ENCODE measurements at places on chromosomes 11 and 22. TPM values are rescaled to one million over a fixed set of nuclear protein-coding genes. Genes with fewer than 3 reads are reported as not detected.

DNA sequence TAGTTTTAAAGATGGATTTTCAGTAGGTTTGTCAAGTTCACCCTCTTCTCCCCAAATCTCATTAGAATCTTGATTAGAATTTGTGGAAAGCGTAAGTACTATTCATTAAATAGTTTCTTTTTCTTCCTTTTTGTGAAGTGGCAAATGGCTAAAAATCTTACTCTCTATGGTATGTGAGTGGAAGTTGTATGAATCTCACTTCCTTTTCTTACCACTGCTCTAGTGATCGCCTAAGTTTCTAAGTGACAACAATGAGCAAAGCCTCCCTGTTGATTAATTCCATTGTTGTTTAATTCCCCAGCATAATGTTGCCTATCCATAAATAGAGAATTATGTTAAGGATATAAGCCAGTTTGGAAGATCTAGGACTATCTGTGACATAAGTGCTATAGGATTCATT is 82.7 kb downstream of the PGR start:
- no peak for DNase-seq

DNA sequence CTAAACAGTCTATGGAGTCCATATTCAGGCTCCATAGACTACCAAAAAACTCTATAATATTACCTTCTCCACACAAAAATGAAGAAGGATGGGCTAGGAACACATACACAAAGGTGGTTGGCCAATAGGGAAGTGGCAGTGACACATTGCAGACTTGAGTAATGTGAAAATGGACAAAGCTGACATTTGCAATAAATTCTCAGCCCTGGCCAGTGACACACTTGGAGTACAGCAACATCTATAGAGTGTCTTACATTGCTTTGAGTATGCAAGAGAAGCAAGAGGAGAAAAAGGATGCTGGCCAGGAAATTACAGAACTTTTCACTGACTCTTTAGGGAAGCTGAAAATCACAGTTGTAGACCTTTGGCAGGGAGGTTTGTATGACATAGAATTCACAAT is 7.3 kb upstream of the OR52W1 start:
- DNase-seq: no peak

The FAM180B gene
- 1.8 TPM for total RNA-seq

The SYT12 gene
- 12.5 TPM for total RNA-seq

The SCN2B gene
- total RNA-seq: 24.6 TPM

The GALNT18 gene
- total RNA-seq: 15.6 TPM
